Cortex of kidney (tissue), 1 donor: ENCODE measurements at places on chromosomes 1 and 21.

GRCh38 chr1:177558372-177558771 is 387.6 kb downstream of the BRINP2 start:
- DNase-seq = no peak

- DNase-seq = no peak
Observed at GRCh38 chr1:112393631-112393974, 2.4 kb upstream of the CTTNBP2NL start.

- DNase-seq = no peak
Observed at GRCh38 chr1:83960669-83961277, 38.2 kb downstream of the TTLL7 start.

DNA sequence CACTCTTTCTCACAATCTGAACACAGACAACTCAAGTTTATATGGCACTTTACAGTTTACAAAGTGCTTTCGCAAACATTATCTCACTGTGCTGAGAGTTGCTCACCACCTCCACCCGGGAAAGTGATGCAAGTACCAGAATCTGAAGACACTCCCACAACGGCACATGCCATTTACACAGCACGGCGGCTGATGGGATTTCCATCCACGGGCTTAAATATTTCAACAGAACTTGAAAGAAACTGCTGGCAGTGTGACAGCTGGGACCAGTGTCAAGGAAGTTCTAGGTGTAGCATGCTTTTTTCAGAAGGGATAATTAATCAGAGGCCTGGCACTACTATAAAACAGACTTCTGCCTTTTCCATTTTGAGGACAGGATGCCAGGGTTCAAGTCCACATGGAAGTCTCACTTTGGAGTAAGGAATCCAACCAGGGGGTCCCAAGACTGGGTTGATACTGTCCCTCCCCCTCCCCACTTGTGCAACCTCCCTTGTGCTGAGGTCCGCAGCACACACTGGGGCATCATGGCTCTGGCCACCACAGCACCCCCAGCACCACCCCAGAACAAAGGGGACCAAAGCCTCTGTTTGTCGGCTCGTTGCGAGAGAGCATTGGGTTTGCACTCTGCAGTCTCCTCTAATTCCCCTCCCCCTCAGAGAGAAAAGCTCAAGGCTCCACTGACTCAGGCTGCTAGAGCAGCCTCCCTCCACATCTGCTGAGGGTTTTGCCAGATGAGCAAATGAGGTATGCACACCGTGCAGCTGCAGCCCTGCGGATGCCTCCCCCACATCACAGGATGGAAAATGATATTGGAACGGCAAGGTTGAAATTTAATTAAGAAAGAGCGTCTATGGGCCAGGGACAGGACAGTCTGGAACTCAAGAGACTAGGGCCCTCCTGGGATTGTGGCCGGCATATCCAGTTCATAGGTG is 154.9 kb downstream of the TGFBR3 start:
- DNase-seq = no peak

- DNase-seq = no peak
Observed at GRCh38 chr1:205543351-205544301, 39.2 kb downstream of the CDK18 start.

- DNase-seq = no peak
Observed at GRCh38 chr1:238727670-238728069, 658.7 kb upstream of the CHRM3 start.

GRCh38 chr1:15346346-15347030 is 63.2 kb upstream of the EFHD2 start:
- no peak for DNase-seq

DNA sequence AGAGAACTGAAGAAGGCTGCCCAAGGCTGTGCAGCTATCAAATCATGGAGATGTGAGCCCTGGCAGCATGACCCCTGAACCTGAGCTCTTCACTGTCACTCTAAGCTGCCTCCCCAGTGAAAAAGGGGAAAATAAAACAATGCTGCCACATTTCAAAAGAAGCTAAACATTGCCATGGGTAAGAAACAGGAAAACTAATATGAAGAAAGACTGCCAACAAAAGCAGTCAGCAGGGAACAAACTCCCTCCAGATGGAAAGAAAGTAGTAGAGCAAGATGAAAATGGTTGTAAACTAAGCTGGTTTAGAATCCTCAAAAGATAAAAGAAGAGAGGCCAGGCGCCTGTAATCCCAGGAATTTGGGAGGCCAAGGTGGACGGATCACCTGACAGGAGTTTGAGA is 36.2 kb upstream of the CSF1 start:
- DNase-seq = no peak

- DNase-seq = no peak
Observed at GRCh38 chr1:186636786-186637185, 43.4 kb downstream of the PTGS2 start.

DNA sequence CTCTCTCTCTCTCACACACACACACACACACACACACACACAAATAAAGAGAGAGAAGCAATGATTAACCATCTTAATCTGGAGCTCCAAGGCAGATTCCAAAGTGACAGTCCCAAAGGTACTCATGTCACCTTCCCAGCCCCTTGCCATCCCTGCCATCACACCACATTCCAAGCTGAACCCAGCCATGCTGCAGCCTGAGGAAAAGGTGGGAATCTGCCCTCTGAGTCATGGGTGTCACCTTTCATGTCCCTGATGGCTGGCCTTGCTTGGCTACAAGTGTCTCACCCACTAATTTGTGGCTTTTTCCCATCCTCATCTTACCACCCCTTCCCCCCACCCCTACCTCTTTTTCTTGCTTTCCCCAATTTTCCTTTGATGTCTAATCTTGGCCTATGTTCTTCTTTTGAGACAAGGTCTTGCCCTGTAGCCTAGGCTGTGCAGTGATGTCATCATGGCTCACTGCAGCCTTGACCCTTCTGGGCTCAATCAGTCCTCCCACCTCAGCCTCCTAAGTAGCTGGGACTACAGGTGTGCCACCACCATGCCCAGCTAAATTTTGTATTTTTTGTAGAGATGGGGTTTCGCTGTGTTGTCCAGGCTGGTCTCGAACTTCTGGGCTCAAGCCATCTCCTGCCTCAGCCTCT is 3.2 kb downstream of the ANXA9 start:
- no peak for DNase-seq

GRCh38 chr1:118982266-118982665 is 5.9 kb downstream of the TBX15 start:
- DNase-seq = no peak

- no peak for DNase-seq
Observed at GRCh38 chr1:38071312-38072256, 25.0 kb upstream of the POU3F1 start.

DNA sequence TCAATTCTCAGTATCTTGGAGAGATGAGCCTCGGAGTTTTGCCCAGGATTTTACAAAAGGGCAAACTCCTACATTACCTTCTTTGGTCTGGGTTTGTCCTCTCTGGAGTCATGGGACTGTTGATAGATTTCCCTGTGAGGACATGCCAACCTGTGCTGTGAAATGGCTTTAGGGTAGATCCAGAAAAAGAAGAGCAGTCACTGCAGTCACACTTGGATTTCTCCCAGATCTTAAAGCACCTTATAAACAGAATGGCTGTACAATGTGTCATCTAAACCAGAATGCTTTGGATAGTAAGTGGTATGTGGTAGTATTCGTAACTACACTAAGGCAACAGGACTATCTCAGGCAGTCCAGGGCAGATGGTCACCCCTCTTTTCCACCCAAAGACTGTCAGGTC is 1.9 kb upstream of the CSRP1 start:
- DNase-seq = no peak
